ENCODE measurements at places on chromosomes 1 and 21.

GRCh38 chr1:82446955-82447354 is 646.2 kb downstream of the ADGRL2 start:
- DNase-seq = no peak

- no peak for DNase-seq
These were observed 156.3 kb downstream of the PAPPA2 start for GRCh38 chr1:176619261-176619660.

DNA sequence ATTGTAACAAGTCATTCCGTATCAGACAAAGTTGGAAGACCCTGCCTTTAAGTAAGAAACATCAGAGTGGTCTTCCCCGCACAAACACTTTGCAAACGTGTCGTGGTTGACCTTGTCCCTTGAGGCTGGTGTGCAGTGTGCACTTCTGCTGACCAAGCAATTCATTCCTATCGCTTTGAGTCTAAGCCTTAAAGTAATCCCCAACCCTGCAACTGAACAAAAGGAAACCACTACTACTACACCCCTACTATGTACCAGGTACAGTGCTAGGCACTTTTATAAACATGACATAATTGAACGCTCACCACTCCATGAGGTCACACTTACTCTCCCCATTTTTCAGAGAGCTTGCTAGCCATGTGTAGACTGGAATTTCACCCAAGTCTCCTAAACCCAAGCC is 10.6 kb downstream of the ITPKB start:
- DNase-seq = no peak

DNA sequence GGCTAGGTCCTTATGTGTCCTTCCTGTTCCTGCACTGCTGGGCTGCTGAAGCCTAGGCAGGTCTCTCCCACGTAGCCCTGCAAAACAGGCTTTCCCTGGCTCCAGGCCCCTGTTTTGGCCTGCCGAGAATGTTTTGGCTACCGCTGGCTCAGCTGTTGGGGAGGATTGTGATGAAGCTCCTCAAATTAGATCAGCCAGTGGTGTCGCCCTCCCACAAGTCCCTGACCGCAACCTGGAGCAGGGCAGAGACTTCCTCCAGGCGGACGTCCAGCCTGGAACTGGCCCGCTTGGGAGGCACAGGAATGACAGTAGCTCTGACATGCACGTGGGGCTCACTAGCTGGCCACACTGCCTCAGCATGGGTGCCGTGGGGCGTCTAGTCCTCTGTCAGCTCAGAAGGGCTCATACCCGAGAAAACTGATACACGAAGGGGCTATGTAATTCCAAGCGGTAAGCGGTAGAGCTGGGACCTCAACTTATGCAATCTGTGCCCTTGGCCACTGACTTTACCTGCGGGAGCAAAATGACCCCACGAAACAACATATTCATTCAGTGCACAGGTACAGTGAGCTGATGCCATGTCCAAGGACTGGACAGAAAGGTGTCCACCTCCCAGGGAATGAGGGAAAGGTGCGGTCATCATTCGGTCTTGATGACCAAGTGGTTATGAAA is 26.6 kb downstream of the DHRS3 start:
- no peak for DNase-seq

DNA sequence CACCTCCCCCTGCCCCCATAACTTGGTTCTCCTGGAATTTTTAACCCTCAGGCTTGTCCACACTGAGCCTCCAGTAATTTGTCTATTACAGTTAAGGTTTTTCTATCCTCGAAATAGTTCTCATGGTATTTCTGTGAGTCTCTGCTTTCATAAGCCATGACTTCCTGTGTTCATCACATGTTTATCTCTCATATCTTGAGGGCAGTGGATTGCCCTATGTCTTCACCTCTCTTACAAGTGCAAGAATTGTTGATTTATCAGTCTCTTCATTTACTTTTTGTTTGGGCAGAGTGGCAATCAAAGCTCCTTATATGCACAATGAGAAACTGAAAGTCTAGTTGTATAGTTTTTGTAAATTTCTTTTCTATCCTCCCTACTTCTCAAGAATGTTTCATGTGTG is 328.4 kb downstream of the PLA2G4A start:
- no peak for DNase-seq

- DNase-seq = no peak
These were observed 517 bp downstream of the LRIG2 start for GRCh38 chr1:113073479-113073950.

GRCh38 chr1:43992232-43992995 is 1.0 kb downstream of the CCDC24 start:
- no peak for DNase-seq

DNA sequence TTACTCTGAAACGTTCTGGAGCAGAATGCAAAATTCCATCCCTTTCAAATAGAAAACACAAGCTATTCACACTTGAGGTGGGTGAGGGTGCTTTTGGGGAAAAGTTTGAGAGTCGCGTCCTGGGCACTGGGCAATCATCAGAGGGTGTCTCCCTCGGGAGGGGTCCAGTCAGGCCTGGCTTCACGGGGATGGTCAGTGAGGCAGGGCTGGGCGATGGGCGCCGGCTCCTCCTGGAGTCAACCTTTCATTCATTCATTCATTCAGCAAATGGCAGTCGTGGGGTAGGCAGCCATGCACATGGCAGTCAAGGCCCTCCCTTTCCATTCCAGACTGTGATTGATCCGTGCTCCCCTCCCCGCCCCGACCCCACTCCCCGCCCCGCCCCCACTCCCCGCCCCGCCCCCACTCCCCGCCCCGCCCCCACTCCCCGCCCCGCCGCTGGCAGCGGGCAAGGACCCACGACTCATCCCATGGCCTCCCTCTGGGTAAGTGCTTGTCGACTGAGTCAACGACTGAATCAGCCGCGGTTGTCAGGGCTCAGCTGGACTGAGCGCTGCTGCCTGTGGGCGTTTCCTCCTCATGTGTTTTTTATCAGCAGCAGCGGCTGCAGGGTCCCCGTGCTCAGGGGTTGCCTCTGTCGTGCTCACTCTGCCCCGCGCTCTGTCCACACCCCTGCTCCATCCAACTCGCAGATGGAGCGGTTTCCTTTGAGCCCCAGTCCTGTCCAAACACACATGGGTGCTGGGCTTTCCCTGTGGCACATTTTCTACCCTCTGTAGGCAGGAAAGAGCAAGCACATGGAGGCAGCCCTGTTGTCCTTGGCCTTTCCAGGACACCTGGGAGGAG is 12.5 kb upstream of the SPSB1 start:
- peak; percentile 16 for DNase-seq

DNA sequence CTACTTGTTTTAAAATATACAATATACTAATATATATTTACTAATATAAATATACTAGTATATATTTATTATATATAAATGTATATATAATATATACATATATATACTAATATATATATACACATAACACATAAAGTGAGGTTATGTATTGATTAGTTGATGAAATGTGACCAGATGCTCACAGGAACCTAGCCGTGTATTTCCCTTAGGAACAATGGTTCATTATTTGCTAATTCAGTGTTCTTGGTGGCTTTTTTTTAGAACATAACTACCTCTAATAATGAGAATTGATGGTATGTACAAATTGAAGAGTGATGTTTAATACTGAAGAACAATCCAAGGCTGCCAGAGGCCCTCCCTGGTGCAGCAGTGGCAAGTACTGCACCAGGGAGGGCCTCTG is 37.9 kb upstream of the ITPKB start:
- no peak for DNase-seq

DNA sequence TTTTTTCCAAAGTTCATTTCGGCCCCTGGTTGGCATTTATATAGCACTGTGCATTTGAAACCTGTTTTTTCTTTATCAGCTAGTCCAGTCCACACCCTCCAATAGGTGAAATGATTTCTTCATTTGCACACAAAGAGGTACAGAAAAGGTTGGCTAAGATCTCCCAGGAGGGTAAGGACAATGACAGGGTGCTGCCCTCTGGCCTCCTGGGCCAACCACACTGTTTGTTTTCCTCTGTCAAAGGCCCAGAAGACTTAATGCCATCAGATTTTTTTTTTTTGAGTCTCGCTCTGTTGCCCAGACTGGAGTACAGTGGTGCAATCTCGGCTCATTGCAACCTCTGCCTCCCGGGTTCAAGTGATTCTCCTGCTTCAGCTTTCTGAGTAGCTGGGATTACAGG is 70.1 kb upstream of the EFHD2 start:
- DNase-seq = no peak

GRCh38 chr21:44751799-44752636 is 40.6 kb upstream of the TSPEAR start:
- no peak for DNase-seq

DNA sequence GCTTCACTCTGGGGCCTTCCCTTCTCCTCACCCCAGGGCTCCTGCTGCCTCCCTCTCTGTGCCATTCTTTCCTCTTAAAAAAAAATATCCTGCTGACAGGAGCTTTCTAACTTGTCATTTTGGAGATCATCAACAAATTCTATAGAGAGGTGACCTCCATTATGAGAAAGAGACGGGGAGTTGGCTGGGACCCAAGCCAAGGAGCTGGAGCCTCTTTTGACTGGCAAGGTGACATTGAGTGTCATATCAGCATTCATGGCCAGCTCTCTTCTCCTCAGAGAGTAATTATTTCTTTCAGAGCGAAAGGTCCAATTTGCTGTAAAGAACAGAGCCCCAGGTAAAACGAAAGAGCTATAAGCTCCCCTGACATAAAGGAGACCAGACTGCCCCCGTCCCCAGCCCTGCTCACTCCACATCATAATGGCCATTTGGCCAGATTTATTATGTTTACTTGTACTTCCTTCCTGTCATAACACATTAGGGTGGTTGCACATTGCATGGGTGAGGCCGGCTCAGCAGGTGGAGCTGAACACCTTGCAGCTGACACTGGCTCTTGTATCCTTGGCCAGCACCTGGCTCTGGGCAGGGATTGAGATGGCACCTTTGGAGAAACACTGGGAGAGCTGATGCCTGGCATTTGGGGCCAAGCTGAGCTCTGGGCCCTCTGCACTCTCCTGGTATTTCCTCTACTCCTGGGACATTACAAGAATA is 404.0 kb upstream of the VAMP3 start:
- no peak for DNase-seq

DNA sequence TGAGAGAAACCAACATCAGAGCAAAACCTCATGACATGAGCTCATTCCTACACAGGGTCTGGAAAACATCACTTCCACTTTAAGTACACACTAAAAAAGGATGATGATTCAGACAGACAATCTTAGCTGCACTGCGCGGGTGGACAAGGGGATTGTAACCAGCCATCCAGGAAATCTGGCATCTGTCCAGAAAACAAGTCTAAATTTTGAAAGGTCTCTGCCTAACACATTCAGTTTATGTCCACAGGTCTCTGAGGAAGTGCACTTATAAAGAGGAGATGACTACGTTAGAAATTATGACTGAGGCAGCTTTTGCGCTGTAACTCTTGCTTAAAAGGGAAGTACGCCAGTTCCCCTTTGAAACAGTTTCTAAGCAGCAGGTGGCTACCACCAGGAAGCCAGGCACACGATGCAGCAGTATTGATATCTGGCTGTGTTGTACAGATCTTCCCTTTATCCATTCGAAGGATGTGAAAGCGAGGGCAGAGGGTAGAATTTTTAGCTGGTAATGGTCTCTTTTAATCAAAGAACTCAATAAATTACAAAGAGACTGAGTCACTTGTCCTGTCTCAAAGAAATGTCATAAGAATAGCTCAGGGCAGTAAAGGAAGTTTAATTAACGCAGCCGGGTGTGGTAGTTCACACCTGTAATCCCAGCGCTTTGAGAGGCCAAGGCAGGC is 128.0 kb downstream of the SETD4 start:
- DNase-seq = peak; percentile 11

GRCh38 chr1:21693732-21694131 is 24.6 kb upstream of the RAP1GAP start:
- no peak for DNase-seq

DNA sequence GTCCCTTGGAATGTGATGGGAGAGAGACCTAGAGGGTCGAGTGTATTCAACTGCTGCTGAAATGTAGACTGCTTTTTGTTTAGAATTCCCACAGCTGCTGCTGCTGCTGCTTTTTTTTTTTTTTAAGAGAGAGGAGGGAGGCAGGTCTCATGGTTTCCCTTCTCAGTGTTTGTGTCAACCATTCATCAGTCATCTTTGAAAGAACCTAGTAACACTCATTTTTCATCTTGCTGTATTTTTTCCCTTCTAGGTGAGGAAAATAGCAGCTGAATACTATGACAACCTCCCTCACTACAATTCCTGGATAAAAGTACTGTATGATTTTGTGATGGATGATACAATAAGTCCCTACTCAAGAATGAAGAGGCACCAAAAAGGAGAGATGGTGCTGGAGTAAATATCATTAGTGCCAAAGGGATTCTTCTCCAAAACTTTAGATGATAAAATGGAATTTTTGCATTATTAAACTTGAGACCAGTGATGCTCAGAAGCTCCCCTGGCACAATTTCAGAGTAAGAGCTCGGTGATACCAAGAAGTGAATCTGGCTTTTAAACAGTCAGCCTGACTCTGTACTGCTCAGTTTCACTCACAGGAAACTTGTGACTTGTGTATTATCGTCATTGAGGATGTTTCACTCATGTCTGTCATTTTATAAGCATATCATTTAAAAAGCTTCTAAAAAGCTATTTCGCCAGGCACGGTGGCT is 9.2 kb downstream of the DEGS1 start:
- DNase-seq = no peak

GRCh38 chr1:26221094-26221493 is 12.9 kb upstream of the CEP85 start:
- no peak for DNase-seq

DNA sequence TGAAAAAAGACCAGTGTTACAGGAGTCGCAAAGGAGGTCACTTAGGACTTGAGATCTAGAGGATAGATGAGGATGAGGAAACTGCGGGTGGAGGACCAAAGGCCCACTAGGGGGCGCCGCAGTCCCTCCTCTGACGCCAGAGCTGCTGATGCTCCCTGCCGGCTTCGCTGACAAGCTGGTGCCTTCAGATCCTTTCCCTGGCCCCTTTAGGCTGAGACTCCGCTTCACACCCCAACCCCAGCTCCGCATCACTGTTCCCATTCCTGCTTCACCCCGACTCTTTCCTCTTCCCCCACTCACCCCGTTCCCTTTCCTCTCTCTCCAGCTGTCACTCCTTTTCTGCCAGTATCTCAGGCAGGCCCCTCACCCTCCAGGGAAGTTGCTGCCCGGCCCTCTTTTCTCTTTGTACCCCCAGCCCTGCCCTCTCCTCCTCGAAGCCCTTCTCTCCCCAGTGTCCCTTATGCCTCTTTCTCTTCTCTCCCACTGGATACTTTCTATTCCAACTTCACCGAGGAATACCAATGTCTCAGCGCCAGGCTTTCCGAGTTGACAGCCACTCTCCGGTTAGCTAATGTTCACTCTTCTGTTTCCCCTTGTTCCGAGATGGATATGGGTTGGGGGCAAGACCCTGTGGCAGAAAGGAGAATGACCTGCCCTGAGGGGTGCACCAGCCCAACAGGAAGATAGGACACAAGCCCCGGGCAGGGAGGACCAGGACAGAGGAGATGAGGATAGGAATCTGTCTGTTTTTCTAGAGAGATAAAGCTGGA is 4.5 kb downstream of the KCNJ9 start:
- peak; percentile 56 for DNase-seq

All from activated CD4-positive, alpha-beta T cell treated with anti-CD3 and anti-CD28 coated beads, Interleukin-2, amount 50 U/mL, for 24 hours (primary cell).